ENCODE measurements at places on chromosomes 1 and 21.

DNA sequence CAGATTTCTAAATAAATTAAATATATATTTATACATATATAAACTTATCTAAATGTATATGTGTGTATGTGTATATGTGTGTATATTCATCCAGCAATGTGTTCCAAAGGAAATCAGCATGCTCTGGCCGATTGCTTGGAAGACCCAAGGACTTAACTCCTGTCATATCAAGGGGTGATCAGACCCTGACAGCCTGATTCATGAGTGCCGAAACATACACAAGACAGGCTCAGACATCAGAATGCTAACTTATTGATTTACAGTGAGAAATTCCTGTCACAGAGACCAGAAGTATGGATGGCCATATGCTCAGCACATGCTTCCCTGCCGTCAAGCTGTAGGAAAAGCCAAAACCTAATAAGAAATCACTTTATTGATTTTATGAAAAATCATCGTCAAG lies 545.1 kb upstream of the NR5A2 start:
- DNase-seq: no peak

GRCh38 chr1:45892068-45892785 lies 88.8 kb downstream of the MAST2 start:
- DNase-seq: peak; percentile 35

- no peak for DNase-seq
Observed at GRCh38 chr1:179298952-179299351, 5.4 kb downstream of the SOAT1 start.

DNA sequence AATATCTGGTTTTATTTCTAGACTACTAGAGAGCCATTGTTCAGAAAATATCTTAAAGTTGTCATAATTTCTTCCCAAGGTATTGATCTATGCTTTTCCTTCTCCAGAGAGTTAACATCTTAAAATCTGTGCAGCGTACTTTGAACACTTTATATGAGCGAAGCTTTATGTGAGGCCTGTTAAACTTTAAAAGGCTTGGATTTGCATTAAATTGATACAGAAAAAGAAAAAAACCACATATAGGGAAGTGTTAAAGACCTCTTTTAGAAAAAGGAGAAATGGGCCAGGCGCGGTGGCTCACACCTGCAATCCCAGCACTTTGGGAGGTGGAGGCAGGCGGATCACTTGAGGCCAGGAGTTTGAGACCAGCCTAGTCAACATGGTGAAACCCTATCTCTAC lies 59.2 kb upstream of the MORC3 start:
- DNase-seq: no peak

DNA sequence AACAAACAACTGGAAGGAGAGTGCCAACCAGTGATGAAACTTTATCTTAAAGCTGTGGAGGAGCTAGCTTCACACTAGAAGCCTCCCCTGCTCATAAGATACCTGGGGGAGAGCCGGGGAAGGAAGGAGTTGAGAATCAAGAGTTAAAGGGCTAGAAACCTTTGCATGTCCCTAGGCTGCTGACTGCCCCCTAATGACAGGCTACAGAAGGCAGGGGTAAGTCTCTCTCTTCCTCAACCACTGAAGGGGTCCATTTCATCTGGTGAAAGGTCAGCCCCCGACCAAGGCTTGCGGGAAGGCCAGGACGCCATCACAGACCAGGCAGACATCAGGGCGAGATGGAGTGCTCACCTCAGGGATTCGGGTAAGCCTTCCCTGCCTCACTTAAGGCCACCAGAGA lies 65.6 kb upstream of the GRHL3 start:
- no peak for DNase-seq

- DNase-seq: no peak
Observed at GRCh38 chr1:39917825-39918224, 16.1 kb upstream of the MYCL start.

DNA sequence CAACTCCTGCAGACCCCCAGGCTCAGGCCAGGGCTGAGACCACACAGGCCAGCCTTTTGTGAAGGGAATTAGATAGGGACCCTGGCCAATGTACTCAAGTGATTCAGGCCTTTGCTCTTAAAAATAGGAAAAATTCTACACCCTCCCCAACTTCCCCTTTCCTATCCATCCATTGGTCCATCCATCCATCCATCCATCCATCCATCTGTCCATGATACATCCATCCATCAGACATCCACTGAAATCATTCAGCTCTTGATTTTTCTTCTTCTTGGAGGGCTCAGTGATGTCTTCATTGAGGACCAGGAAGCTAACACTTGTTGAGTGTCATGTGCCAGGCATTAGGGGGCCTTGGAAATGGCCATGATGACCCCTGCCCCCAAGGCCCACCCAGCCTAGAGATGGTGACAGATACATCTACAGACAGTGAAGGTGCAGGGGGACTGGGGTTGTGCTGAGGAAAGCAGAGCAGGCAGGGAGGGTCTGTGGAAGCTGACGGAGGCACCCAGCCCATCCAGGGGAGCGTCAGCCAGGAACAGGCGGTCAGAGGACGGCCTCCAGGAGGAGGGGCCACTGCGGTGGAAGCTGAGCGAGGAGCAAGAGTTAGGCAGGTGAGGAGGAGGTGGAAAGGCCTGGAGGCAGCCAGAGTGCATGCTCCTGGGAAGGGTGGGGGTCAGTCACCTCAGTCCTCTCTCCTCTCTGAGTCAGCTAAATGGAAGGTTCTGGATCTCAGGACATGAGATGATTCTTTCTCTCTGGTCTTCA lies 81.9 kb downstream of the EPHB2 start:
- no peak for DNase-seq

GRCh38 chr1:154627257-154628120 lies 19.5 kb upstream of the ADAR start:
- peak; percentile 62 for DNase-seq

DNA sequence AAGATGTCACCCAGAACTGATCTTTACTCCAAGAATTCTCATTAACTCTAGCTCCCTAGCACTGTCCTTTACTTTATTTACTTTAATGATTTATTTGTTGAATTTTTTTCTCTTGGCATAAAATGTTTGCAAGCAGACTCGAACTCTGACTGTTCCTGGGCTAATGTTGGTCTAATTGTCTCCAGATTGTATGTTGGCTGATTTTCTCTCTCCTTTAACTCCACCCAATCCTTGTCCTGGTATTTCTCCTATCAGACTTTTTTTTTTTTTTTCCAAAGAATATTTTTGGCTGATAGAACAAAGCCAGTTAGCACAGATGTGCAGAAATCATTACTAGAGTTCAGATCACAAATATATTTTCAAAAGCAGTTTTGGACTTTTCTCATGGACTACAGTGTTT lies 82.6 kb downstream of the ATF6 start:
- DNase-seq: no peak

GRCh38 chr1:94299627-94300553 lies 62.5 kb upstream of the ARHGAP29 start:
- no peak for DNase-seq

DNA sequence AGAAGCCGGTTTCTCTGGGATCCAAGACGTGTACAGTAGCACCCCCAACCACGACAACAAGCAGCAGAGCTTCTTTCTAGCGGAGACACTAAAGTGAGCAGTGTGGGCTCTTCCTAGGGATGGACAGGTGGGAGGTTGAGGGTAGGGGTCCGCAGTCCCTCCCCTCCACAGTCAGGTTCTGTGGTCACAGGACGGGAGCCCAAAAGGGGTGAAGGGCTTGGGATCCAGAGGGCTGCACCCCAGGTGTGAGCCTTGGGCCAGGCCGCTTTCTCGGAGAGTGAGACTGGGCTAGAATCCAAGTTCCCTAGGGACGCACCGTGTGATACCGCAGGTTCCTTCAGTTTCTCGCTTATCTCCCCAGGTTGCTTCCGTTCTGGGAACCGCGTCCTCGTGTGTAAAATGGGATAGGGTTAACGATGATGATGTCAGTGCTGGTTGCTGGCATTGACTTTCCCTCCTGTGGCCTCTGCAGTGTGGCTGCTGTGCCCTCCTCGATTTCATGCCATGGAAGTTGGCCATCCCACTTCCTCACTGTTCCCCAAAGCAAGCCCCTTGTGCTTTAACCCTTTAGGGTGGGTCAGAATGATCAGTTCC lies 17.3 kb upstream of the SELENON start:
- no peak for DNase-seq

DNA sequence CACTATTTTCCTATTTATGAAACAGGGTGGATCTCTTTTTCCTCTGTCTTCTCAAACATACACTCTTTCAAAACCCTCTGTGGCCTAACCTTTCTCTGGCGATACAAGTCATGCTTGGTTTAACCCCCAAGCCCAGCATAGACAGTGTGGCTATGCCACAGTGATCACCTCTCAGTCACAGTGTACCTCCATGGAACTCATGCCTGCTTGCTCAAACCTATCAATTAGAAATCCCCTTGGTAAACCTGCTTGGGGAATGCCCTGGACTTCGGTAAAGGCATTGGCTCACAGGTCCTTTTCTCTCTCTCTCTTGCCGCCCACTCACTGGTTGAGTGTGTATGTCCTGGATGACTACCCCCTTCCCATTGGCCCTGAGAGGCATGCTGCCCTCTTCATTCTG lies 147.5 kb downstream of the CYYR1 start:
- no peak for DNase-seq

DNA sequence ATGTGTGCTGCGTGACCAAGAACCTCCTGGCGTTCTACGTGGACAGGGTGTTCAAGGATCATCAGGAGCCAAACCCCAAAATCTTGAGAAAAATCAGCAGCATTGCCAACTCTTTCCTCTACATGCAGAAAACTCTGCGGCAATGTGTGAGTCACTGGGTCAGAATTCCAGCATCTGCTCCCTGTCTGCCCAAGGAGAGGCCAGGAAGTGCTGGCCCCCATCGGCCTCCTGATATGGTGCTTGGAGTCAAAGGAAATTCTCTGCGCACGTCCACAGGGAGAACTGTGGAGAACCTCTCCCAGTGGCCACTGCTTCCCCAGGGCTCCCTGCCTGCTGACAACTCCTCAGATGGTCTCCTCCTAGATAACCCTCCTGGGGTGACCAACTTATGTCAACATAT lies 25.6 kb upstream of the IL20 start:
- no peak for DNase-seq

DNA sequence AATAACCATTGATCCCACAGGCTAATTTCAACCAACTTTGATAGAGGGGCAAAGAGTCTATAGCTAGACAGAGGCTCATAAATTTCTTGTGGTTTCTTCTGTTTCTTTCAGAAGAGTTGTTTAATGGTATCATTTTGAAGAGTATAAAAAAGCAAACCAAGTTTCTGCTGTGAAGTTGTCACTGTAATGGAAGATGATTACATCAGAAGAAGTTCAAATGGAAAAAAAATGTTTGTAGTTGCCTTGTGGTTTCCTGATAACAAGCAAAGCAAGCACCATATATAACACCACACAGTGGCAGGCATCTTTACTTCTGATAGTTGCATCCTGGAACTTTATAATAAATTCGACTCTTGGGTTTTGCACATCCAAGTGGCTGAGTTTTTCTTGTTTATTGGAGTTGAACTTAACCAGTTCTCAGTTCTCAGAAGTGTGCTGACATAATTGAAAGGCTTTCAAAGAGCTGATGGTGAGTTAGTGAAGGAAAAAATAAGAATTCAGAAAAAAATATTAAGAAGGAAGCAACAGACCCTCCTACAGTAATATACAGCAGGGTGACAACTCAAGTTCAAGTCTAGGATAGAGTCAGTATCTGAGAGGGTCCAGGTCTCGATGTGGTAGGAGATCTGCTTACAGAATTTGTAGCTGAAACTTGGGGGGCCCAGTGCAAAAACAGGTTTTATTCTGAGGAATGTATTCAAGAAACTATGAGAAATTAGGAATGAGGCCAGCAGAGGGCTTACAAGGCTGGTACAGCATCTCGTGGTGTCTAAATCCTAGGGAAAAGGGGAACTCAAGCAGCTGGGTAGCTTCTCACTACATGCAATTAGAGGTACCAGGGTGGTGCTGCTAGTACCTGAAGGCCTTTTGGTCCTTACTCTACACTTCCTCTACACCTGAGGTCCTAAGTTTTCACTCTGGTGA lies 123.5 kb downstream of the CRB1 start:
- DNase-seq: no peak

DNA sequence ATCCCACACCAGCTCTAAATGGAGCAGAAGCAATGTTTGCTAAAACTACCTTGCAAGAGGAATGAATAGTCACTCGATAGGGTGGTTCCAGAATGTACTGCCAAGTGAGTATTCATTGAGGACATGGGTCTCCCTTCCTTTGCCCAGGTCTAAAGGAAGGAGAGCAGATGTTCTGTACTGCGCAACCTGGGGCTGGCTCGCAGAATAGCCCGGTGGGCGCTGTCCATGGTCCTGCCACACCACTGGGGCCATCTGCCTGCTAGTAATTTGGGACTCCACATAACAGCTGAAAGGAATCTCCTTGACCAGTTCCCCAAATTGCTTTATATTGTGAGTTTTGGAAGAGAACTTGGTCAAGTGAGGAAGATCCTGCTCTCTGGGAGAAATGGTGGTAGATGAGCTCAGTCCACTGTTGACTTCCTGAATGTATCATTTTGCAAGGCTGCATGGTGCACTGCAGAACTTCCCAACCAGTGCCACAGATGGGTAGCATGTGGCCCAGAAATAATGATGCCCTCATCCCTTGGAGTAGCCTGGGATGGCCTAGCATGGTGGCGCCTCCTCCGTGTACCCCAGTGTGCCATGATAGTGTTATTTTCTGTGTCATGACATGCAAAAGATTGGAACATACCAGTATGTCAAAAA lies 5.7 kb downstream of the SLC6A17 start:
- peak; percentile 41 for DNase-seq

DNA sequence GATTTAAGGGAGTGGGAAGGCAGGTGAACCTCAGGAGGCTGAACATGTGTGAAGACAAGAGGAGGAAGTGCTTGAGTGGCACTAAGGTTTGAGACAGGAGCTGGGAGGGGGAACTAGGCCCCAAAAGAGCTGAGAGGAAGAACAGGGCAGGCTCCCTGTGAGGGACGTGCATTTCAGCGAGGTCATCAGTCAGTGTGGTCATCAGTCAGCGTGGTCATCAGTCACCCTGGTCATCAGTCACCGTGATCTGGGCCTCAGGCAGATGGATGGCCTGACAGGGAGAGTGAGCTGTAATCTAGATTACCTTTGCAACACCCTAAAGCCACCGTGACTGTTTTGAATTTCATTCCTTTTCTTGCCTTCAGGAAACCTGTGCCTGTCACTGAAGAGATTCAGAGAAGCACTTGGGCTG lies 29.1 kb downstream of the VTCN1 start:
- DNase-seq: no peak

GRCh38 chr1:66048011-66048410 lies 255.3 kb downstream of the PDE4B start:
- no peak for DNase-seq

- DNase-seq: no peak
Observed at GRCh38 chr21:42216726-42217572, 2.0 kb upstream of the ABCG1 start.

All from T1000 (cell line).